ENCODE measurements at places on chromosomes 2 and 18.

GRCh38 chr2:105279126-105279525 is 37.6 kb downstream of the GPR45 start:
- no peak for DNase-seq

- no peak for DNase-seq
These were observed 79.0 kb upstream of the CDH19 start for GRCh38 chr18:66682855-66683322.

GRCh38 chr2:99417396-99417795 is 72.4 kb downstream of the REV1 start:
- DNase-seq = no peak

DNA sequence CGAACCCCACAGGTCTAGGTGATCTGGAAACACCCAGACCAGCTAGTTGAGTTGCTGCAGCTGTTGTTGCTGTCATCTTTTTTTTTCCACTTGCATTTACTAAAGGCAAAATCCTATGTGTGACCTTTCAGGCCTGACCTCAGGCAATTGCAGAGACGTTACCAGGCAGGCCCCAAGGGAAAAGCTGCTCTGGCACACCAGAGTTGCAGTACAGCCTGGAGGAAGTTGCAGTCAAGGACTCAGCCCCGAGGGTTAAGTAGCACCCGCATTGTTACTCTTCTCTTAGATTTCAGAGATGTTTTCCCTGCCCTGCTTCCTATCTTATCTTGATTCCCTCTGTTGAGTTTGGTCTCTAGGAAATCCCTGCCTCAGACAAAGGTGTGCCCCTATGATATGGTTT is 45.2 kb upstream of the SMAD2 start:
- DNase-seq = no peak

- no peak for DNase-seq
These were observed 735.6 kb downstream of the TSN start for GRCh38 chr2:122491011-122491410.

DNA sequence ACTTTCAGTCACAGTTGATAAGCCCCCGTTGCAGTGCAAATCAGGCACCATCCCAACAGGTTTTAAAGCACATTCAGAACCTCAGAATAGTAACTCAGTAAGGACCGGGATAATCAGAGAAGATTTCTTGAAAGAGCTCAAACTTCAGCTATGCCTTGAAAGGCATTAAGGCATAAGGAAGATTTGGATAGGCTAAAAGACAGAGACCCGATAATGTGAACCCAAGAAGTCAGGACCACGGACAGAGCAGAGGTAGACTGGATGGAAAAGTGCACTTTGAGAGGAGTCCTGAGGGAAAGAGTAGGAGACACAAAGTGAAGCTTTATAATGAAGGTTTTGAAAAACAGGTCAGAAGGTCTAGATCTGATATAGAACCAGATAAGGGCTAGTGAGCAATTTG is 36.9 kb upstream of the KLF7 start:
- DNase-seq = no peak

DNA sequence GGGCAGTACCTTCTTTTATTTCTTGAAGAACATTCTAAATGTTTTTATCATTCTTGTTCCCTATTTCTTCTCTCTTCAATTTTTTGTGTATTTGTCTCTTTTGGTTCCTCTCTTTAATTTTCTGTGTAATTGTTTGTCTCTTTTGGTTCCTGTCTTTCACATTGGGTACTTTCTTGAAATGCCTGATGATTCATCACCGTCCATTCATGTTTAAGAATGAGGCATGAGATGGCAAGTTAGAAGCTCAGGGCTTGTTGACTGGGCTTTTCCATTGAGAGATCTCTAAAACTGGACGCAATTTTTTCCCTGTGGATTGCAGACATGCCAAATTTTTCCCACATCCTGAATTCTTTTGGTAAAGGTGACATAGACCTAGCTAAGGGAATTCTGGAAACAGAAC is 33.7 kb upstream of the IL1R2 start:
- DNase-seq = no peak

DNA sequence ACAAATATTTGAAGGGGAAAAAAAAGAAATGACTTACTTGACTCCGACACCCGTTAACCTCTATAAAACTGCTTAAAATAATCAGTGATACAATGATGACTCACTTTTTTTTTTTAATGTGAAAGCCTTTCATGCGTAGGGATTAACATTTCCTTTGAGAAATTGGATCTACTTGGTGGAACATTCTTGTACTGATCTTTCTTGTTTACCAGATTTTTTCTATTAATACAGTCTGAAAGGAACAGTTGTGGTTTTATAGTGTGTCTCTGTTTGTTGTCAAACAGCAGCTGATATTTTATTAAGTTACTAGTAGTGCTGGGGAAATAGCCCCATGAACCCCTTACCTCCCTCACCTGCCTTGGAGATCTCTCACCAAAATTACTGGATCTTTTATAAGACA is 40.2 kb upstream of the NEB start:
- no peak for DNase-seq

DNA sequence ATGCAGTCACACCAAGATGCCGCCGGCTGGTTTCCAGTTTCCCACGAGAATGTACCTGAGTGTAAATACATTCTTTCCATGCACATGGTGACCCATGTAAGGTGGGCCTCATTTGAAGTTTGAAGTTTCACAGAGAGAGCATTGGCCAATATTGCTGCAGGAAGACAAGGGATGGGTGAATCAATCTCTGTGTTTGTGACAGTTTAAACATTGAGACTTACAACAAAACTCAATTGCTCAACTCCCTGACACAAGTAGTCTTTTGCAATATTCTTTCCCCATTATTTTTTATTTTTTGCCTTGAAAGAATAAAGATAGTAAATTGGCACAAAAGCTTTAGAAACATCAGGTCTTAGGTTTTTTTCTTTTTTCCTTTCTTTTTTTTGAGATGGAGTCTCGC is 5.1 kb downstream of the SERPINB2 start:
- no peak for DNase-seq

- DNase-seq = no peak
These were observed 93.7 kb downstream of the TPGS2 start for GRCh38 chr18:36735130-36735529.

- no peak for DNase-seq
These were observed 111.3 kb upstream of the MCFD2 start for GRCh38 chr2:47026748-47027534.

- no peak for DNase-seq
These were observed 678.8 kb downstream of the KCNJ3 start for GRCh38 chr2:155377266-155377680.

GRCh38 chr2:84958135-84959059 is 12.6 kb upstream of the KCMF1 start:
- no peak for DNase-seq

GRCh38 chr2:191846515-191847476 is at the start of gene CAVIN2:
TSS of gene CAVIN2 (minus strand) at chr2:191847088. CDS start at chr2:191846925, 163 bp downstream.
- no peak for DNase-seq

- no peak for DNase-seq
These were observed 195.9 kb upstream of the DDX18 start for GRCh38 chr2:117618607-117619006.

DNA sequence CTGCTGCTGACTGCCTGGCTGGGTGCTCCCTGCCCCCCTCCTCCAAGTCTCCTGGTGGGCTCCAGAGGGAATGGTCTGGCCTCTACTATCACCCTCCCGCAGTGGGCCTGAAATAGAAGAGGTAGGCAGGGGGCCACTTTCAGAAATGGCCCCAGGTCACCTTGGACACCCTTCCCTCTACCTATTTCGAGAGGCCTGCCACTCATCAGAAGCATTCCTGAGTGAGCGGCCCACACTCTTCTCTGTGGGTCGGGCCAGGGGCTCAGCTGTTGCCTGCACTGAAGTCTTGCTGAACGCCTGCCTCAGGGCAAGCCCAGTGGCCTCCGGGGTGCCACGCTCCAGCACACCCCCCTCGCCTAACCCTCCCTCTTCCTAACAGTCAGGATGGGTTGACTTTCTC is 124.9 kb downstream of the TNS1 start:
- DNase-seq = no peak

DNA sequence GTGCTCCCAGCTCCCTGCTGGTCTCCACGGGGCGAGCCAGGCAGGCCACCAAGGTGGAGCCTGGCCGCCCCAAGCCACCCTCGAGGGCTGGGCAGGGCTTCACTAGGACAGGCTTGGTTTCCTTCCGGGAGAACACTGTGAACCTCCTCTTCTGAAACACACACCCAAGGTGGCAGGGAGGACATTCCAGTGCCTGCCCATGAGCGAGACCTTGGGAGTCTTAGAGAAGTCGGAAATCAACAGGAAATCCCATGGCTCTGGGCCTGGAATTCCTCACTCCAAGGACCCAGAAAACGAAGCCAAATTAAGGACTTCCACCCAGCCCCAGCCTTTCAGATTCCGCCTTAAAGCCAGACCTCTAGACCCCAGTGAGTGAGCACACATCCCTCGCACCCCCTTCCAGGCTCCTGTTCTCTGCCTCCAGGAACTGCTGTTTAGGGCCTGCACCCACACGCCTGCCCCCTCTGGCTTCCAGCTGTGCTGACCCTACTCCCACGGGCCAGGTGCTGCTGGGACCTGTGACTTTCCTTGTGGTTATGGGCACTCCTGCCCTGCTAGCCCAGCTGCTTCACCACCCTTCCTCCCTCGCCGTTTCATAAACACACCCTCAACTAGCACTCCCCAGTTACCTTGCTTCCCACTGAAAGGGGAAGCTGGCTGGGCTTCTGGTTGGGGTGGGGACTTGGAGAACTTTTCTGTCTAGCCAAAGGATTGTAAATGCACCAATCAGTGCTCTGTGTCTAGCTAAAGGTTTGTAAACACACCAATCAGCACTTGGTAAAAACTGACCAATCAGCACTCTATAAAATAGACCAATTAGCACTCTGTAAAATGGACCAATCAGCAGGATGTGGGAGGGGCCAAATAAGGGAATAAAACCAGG is 13.7 kb downstream of the GPR17 start:
- no peak for DNase-seq

- DNase-seq = no peak
These were observed 192.3 kb downstream of the MCFD2 start for GRCh38 chr2:46723346-46723745.

DNA sequence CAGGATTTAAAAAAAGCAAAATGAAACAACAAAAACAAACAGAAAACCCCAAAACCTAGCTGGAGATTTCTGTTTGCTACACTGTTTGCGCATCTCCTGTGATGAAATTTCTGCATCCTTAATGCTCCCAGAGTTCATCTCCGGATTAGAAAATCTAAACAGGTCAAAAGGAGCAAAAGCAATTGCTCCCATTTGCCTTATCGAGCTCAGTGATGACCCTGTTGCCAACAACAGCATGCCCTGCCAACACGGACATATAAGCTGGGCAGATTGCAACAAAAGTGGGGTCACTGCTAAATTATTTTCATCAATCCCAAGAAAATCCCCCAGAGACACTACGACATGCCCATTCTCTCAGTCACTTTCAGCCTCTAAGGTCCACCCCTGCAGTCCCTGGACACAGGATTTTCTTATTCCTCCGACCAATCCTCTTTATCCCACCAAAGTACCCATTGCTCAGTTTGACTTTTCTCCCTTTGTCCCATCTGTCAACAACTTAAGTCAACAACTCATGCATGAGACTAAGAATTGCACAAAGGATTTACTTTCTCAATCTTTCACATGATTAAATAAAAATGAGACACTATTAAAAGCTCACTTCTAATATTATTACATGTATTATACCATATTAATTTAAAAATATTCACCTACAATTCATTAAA is 67.8 kb downstream of the ABCG8 start:
- DNase-seq = no peak

DNA sequence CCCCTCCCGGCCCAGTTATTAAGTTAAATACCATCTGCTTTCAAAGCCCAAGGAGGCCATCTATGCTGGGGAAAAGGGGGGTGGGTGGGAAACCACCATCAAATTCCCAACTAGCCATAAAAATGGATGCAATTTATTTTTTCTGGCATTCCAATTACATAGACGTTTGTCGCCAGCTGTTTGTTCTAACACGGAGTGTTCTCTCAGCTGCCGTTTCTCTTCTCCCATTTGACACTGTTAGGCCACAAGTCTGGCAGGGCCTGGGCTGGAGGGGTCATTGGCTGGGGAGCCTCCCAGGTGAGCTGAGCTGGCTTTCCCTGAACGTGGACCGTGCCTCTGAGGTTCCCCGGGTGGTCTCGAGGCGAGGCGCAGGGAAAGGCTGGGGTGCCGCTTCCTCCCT is 16.6 kb downstream of the ATOH8 start:
- DNase-seq = no peak

DNA sequence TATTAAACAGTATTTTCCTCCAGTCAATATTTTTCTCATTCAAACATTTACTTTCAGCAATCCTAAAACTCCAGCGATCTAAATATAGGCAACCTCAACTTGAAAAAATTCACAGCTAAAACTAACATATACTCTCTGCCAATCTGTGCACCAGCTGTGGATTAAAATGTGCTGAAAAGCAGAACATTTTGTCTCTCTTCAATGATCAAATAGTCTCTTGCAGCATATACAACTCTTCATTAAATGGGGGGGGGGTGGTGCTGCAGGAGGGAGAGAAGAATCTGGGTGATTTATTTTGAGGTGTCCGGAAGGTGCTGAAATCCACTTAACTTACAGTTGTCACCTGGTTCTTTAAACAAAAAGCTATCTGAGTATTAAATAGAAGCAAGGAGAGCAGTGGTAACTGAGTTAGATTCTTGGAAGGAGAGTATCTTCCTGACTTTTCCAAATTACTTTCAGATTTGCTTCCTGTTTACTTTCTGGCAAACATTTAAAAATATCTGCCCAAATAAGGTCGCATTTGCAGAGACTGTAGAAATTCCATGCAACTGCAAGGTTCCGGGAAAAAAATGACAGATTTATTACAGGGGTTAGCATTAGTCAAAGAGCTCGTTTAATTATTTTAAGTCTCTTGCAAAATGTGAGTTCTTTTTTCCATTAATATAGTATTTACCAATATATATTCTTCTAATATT is 904.7 kb upstream of the ACVR2A start:
- no peak for DNase-seq

DNA sequence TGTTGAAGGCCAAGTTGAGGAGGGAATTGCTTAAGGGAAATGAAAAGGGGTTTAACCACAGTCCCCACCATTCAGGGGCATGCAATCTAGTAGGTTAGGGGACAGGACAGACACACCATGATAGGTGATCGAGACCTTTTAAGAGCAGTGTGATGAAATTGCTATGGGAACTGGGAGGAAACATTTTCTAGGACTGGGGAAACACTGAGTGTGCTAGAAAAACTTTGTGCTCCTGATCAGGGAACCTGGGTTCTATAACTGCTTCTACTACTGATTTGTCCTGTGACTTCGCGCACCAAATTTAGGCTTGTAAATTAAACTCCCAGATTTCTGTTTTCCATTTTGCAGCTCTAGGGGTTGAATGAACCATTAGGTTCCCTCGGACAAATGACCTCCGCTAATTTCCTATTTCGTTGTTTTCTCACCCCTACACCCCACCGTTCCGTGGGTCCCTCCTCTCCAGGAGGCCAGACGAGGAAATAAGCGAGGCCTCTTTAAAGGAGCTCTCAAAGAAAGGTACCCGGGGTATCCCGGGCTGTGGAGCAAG is 371 bp upstream of the LCLAT1 start:
- DNase-seq = no peak

DNA sequence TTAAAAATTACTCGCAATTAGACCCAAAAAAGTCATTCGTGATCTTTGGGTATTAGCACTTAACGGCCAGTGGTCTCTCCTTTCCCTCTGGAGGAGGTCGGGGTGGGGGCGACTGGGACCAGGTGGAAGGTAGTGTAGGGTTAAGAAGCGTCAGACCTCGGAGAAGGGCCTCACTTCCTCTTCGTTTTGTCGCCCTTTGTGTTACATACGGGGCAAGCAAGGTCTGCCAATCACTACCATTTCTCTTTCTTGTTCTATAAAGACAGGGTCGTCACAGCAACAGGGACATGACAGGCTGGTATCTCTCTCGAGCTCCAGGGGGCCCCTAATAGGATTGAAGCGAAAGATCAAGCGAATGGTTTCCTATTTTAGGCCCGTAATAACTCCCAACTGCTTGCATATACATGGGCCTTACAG is 136.6 kb downstream of the INSIG2 start:
- no peak for DNase-seq

GRCh38 chr2:228987441-228988155 is 283.5 kb downstream of the PID1 start:
- DNase-seq = no peak
